ENCODE measurements at places on chromosomes 5 and 9.

GRCh38 chr5:56481428-56482357, 248.6 kb upstream of the ANKRD55 start:
- DNase-seq, result peak; percentile 49

- no peak for DNase-seq
Observed at GRCh38 chr5:68408345-68408871, 192.9 kb downstream of the PIK3R1 start.

- DNase-seq, result no peak
Observed at GRCh38 chr9:129183495-129184218, 5.6 kb upstream of the IER5L start.

GRCh38 chr9:118957585-118957984, 411.6 kb downstream of the BRINP1 start:
- DNase-seq, result no peak

DNA sequence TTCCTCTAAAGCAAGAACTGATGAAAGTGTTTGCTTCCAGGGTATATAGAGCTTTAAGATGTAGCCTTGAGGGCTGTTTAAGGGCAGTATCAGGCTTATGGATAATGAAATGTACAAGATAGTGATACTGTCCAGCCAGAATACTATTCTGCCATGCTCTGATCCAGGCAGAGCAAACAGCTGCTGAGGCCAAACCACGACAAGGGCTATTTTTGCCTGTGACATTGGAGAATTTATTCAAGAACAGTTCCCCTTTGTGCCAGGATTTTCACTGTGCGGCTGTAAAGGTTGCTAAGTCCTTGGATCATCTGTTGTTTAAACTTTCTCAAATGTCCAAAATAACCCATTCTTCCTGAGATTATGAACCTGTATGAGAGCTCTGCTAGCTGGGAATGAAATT, 70.4 kb downstream of the OTP start:
- no peak for DNase-seq

DNA sequence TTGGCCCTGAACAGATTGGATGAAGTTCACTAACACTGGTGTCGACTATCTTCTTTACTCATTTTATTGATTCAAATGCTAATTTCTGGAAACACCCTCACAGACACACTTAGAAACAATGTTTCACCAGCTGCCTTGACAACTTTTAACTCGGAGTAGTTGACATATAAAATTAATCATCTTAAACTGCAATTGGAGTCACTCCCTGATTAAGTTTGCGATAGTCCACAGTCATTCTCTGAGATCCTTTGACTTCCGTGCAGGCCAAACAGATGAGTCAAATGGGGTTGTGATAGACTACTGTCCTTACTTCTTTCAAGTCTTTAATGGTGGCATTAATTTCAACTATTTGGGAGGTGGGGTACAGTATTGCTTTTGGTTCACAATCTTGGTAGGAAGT, 114.4 kb upstream of the PCSK1 start:
- no peak for DNase-seq

DNA sequence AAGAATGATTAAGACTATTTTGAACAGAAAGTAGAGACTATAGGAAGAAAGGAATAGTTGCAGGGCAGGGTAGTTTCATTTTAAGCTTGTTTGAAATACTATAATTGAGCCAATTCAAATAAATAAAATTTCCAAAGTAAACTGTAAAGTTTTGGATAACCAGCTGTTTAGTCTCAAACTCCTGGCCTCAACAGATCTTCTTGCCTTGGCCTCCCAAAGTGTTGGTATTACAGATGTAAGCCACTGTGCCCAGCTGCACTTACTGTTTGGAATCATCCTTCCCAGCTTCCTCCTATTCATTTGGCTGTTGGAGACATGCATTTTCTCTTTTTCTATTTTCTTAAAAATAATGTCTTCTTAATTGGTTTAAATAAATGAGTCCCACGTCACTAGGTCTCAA, 231.0 kb downstream of the NNT start:
- no peak for DNase-seq

DNA sequence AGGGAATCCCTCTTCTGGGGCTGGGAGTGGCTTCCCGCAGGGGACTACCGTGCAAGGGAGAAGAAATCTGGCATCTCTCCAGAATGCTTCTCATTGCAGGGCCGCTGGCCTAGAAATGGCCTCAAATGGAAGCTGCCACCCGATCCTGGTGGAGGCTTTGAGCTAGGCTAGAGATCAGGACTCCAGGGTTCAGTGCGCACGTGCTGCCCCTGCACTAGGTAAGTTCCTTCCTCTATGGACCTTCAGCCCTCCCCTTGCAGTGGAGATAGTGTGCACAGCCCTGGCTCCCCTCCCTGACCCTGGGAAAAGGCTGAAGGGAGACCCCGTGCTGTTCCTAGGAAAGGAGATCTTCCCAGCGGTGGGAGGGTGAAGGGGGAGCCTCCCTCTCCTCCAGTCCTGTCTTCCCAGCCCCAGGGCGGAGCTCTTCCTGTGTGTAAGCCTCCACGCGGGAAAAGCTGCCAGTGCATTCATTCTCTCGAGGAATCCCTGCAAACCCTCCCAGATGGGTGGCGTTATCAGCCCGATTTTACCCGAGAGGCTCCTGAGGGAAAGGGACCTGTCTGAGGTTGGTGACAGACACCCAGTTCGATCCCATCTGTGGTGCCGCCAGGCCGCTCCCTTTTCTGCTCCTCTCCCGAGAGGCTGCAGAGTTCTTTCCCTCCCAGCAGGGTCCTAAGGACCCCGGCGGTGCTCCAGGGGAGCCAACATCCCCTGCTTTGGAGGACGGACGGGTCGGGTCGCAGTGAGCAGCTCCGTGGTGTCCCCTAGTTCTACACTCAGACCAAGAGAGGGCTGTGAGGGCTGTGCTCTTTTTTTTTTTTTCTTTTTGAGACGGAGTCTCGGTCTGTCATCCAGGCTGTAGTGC, 1.4 kb upstream of the CERCAM start:
- peak; percentile 69 for DNase-seq

DNA sequence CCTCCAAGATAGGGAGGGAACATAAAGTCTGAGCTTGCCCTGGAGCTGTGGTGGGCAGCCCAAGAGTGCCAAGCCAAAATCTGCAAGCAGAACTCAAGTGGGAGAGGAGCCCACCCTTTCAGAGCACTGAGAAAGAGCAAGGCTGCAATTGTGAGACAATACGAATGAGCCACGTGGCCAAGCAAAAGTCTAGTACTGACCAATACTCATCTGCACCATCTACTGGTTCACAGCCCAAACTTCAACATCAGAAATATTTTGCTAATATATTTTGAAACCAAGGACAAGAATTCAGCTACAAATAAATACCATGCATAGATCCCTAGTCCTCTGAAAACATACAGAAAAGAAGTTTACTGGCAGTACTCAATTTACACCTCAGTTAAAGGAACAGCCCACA, 696.2 kb upstream of the COX7C start:
- no peak for DNase-seq

DNA sequence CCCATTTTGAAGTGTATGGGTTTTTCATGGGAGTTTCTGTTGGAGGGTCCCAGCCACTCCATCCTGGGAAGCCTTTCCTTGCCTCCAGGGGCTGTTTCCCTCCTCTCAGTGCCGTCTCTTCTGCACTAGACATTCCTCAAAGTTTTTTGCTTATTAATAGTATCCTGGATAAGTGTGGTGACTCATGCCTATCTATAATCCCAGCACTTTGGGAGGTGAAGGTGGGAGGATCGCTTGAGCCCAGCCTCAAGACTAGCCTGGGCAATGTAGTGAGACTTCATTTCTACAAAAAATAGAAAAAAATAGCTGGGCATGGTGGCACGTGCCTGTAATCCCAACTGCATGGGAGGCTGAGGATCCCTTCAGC, 43.1 kb downstream of the RALGPS1 start:
- peak; percentile 68 for DNase-seq

DNA sequence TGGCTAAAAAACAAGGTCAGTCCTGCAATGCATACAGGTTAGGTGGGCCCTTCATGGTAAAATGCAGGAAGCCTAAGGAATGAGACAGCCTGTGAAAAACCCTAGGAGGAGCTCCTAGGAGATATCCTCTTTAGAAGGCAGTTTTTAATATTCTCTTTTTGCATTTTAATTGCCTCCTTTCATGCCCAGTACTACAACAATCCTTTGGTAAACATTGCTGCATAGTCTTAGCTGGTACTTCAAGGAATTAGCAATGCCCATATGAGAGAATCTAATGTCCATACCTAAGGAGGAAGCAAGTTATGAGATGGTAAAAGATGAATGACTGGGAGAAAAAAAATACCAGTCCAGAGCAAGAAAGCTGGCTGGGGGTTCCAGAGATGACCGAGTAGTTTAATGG, 61.0 kb downstream of the NREP start:
- no peak for DNase-seq

GRCh38 chr5:14003936-14004335, 59.4 kb upstream of the DNAH5 start:
- no peak for DNase-seq

- DNase-seq, result no peak
Observed at GRCh38 chr5:119255571-119256356, 100.1 kb upstream of the TNFAIP8 start.

GRCh38 chr5:51201024-51201423, 182.2 kb upstream of the ISL1 start:
- DNase-seq, result no peak

DNA sequence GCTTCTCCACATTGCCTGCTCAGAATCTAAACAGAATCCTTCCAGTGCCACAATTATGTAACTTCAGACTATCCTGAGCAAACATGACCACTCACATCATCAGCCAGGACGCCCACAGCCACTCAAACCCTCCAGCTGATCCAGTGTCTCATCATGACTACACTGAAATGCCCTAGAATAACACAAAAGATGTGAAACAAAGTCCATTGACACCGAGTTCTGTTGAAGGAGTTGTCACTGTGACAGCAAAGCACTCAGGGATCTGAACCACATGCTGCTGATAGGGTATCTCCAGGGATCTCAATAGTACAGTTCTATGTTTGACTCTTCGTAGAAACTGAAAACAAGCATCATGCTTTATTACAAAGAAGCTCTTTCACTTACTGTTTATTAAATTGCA, 150.2 kb downstream of the GABBR2 start:
- DNase-seq, result no peak

GRCh38 chr5:58156973-58157701, 302.7 kb downstream of the PLK2 start:
- peak; percentile 63 for DNase-seq

DNA sequence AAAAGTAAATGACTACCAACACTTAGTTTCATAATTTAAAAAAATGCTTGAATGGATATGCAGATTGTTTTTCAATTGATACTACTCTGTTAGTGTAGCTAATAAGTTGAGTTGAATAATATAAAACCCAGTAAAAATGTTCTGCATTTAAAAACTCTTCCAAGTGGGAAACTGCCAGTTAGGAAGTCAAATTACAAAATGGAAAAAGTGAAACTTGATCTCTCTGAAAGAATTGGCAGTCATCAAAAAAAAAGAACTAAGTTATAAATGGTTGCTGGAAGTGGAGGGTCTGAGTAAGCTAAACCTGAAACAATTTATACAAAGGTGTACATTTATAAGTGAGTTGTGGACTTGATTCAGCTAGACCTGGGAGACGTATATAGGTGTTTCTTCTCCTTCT, 52.4 kb downstream of the VCAN start:
- no peak for DNase-seq

GRCh38 chr5:6495433-6496206, 47.0 kb downstream of the UBE2QL1 start:
- no peak for DNase-seq

DNA sequence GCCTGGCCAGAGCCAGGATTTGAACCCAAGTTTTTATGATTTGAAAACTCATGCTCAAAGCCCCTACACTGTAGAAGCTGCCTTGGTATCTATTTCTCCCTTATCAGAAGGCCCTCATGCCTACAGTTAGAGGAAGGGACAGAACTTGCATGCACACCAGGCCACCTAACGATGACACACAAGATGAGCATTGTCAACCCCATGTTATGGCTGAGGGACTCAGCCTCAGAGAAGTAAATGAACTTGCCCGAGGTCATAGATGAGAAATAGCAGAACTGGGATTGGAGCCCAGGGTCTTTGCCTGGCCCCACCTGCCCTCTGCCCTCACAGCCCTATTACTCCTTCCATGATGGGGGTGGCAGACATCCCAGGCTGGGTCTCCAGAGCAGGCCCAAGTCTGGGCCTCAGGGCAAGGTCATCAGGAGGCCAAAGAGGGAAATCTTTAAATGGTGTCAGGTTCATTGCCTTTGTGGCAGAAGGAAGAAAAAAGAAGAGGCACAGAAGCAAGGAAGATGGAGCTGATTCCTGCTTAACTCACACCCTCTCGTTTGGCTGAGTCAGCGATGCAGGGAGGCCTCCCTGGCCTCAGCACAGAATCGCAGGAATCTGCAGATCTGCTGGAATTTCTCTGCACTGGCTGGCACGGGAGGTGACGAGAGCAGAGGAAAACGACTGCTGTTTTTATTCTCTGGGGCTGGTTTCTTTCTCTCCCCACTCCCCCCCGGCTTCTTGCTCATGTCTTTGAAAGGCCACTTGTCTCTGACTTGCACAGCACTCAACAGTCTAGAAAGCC, 20.6 kb upstream of the CRB2 start:
- DNase-seq, result peak; percentile 86

DNA sequence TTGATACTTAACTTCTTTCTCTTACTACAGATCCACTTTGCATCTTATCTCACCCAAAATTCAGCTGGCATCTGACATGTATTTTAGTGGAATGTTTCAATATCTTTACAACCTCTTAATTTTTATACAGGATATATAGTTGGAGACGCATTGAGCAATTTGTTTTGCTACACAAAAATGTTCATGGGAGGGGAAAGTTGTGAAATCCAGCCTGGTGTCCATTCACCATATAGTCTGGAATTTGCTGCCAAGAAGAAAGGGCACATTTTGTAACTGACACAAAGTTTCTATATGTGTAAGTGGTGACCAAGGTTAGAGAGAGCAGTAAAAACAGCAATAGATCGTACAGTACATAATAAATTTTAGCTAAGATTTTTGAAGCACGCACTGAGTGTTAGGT, 14.0 kb upstream of the CHD1 start:
- DNase-seq, result peak; percentile 6

GRCh38 chr5:123438902-123439301, 15.7 kb upstream of the CEP120 start:
- no peak for DNase-seq

DNA sequence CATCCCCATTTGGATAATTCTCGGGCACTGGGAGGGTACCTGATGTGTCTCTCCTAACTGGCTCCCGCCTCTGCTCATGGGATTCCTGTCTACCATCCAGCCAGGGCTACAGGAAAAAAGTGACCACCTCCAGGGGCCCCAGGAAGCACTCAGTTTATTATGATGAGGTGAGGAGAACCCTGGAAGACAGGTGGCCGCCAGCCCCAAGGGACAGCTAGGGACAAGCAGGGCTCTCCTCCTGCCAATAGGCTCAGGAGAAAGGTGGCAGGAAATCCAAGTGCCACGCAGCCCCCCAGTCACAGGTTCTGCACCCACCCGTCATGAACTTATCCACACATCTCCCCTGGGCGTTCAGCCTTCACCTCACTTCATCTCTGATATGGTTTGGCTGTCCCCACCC, 61.5 kb upstream of the ZNF354A start:
- DNase-seq, result no peak

DNA sequence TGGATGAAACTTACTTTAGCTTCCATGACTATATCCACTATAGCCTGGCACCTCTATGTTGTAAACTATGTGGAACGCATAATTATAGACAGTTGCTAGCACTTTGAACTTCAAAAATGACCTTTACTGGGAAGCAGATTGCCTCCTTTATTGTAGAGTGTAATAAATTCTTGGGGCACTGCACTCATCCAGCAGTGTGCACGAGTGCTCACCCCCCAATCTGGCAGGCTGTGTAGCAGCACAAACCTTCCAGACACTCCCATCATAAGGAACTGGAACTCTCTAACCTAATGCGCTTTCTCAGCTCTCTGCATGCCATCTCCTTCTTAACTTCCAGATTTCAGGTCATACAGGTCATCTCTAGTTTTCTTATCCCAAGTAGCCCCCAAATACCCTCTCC, 1.5 kb upstream of the PDE6A start:
- no peak for DNase-seq

All from fibroblast of skin of scalp (primary cell).